Activated naive CD4-positive, alpha-beta T cell (primary cell): ENCODE measurements at places on chromosomes 7 and 10.

DNA sequence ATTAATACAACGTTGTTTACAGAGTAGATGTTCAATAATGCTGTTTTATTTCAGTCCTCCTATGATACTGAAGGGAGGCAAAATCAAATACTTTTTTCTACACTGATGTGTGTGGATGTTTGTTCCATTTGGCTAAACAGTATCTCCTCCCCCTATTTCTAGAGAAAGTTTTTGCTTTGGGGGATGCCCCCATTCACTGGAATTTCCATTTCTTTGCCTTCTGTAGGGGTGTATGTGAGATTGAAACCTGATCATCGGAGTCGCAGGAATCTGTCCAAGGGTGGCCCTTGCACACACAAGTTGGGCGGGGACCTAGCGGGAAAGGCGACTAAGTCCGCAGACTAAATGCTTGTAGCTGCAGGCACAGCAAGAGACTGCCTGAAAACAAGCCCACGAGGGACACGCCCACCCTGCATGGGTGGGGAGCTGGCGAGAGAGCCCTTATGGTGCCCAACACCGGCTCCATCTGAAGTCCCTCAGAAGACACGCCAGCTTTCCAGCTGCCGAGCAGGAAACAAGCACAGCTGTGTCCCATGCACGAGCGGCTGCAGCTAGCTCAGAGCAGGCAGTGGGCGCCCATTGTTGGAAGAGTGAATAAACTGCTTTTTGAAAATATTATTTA lies 58.0 kb downstream of the ESYT2 start:
- DNase-seq = no peak

GRCh38 chr7:46814516-46815250 lies 767.2 kb downstream of the TNS3 start:
- no peak for DNase-seq

DNA sequence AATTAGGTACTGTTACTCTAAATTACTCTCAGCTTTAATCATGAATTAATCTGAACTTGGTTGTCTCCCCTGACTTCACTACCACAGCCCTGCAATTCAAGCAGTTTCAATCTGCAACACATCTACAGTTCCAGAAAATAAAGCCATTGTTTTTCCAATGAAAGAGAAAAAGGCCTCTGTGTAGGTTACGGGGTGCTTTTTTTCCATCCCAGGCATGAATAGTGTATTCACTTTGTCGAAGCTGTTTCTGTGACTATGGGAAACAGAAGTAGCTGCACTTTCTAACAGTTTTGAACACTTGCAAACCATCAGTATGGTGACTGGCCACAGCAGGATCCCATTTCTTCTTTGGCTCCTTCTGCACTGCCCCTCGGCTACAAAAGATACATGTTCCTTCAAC lies 460.2 kb downstream of the GRM8 start:
- no peak for DNase-seq

DNA sequence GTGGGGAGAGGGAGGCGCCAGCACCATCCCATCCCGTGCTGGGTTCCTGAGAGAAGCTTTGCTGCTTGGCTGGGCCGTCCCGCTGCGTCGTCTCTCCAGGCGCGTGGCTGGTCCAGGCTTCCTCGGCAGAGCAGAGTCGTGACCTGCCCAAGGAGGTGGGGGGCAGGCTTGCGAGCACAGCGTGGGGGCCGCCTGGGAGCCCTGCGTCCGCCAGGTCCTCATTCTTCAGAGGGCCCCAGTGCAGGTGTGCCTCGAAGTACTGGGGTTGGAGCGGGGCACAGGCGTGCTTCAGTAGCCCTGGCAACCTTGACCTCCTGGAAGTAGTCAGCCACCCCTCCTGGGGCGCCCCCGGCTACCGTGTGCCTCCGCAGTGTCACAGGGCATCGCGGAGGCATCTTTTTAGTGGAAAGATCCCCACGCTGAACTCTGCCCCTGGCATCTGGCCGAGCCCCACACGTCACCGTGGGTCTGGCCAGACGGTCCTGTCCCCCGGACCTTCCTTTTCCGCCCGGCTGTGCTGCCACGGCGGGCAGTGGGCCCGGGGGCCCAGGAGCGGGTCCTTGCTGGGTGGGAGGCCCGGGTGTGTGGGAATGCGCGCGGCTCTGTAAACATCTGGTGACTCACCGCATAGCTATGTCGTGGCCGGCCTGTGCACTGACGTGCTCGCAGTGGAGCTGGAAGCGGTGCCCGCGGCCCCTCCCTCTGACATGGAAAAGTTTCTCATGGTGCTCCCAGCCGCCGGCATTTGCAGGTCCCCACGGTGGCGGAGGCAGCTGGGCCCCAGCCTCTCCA lies 6.4 kb downstream of the MAFK start:
- DNase-seq = no peak

- no peak for DNase-seq
These were observed 14.8 kb downstream of the STEAP1B start for GRCh38 chr7:22485189-22485588.

DNA sequence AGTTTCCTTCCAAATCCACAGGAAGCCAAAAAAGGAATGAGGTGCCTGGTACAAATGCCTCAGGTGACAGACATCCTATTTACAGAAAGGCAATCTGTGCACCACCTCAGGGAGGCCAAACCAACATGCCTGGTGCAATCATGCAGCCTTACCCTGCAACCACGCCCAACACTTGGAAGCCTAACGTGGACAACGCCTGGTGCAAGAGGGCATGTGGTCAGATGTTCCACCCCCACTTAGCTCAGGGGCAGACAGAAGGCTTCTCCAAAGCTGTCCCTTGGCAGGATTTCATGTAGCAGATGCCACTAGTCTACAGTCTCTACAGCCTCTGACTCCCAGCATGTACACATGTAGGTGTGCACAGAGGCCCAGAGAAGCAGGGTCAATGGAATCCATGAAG lies 89.5 kb downstream of the KCNMA1 start:
- no peak for DNase-seq

- DNase-seq = no peak
These were observed 49.9 kb downstream of the ZNF800 start for GRCh38 chr7:127342596-127342995.

GRCh38 chr7:80263333-80263732 lies 128.7 kb downstream of the GNAI1 start:
- DNase-seq = no peak

DNA sequence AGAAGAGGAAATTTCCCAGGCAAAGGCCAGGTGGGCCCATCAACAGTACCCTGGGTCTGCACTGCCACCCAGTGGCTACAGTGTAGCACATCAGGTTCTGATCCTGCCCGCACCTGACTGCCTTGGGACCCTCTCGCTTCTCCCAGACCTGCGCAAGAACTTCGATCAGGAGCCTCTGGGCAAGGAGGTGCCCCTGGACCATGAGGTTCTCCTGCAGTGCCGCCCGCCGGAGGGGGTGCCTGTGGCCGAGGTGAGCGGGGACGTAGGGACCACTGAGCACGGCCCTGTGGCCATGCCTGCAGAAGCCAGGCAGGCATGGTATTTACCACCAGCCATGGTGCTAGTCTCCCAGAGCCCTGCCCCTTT lies 33.9 kb upstream of the SLC29A3 start:
- DNase-seq = no peak

- no peak for DNase-seq
These were observed 438 bp downstream of the LSMEM1 start for GRCh38 chr7:112481121-112481736.

DNA sequence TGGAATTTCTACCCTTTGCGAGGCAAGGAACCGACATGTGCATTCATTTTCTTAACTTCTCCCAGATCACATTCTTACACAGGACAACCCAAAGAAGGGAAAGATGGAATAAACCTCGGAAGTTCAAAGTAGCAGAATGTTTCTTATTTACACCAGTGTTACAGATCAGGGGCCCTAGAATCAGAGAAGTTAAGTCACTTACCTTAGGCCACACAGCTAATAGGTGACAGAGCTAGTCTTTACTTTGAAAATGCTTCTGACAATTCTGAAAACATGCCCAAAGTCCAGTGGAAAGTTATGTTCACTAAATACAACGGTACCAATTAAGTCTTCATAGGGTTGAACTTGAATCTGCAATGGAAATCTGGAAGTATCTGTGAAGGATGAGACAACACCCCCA lies 437.7 kb downstream of the DPP6 start:
- no peak for DNase-seq

DNA sequence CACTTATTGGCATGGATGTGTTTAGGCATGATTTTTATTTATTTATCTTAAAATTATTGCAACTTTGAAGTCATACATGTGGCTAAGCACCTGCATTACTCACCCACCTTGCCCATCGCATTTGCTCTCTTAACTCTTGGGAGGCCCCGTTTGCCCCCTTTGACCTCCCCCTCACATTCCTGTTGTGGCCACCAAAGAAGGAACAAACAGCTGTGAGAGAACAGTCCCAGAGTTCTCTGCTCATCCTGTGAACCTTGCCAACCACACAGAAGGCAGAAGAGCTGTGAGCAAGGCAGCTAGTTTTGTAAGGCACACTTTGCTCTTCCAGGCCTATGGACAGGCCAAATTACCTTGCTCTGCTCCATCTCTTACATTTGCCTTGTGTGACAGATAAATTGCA lies 23.6 kb upstream of the FGL2 start:
- DNase-seq = no peak

- no peak for DNase-seq
These were observed 177.1 kb upstream of the PRKCQ start for GRCh38 chr10:6757158-6757557.

DNA sequence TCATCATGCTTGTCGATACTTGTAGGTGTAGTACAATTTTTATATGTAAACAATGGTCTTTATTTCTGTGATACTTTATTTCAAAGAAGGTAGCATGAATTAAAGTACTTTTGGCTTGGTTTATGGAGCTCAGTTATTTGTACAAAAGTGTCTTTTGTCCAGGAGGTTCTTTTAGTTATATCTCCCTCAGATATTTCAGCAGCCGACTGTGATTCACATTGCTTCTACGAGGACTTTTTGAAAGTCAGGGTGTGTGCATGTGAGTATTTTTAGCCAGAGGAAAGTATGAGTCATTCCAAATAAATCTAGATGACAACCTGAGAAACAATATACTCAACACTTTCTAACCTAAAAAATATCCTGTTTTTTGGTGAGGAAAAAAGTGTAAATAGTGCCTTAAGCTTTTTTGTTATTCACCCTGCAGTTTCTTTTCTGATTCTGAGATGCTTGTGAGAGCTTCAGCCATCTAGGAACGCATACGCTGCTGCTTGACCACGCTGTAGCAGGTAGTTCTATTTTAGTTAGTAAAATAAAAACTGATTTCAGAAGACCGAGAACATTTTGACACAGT lies 595 bp upstream of the SUN1 start:
- no peak for DNase-seq

DNA sequence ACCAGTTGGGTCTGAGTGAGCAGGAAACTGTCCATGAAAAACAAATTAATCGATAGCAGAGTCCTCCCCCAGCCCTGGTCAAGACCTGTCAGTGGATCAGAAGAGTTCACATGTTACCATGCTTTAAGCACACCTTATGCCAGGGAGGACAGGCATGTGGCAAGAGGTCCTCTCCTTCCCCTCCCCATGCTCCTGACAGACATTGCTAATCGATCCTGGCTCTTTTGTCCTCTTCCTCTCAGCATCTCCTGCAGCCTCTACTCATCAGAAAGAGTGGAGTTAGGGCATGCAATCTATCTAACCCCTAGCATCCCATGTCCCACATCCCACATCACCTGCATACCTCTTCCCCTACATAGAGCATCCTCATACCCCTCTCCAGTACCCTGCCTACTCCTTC lies 117.1 kb upstream of the TCF7L2 start:
- no peak for DNase-seq

DNA sequence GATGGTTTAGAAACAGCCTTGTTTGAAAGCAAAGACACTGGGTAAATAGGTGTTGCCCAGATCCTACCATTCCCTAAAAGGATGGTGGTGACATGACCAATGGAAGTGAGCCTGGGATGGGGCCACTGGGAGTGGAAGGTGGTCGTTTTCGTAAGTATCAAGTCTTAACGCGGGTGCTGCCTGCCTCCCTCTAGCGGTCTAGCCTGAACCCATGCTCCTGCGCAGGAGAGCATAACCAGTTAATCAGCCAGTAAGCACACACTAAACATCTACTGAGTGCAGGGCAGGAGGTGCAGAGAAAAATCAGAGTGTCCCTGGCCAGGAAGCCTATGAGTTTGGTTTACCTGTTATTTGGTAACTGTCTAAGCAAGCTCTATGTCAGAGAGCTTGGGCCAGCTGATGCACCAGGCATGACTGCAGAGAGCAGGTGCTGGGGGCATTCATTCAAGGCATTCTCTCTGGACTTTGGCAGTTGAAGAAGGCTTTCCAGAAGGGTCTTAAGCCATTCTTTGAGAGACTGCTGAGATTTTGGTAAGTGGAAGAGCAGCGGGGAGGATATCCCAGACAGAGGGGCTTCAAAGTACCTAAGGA lies 930 bp downstream of the GARIN1A start:
- no peak for DNase-seq

- DNase-seq = peak; percentile 92
These were observed at the start of gene SUFU for GRCh38 chr10:102503264-102504178. TSS of gene SUFU (plus strand) at chr10:102503972. CDS start at chr10:102504153, 181 bp downstream.

DNA sequence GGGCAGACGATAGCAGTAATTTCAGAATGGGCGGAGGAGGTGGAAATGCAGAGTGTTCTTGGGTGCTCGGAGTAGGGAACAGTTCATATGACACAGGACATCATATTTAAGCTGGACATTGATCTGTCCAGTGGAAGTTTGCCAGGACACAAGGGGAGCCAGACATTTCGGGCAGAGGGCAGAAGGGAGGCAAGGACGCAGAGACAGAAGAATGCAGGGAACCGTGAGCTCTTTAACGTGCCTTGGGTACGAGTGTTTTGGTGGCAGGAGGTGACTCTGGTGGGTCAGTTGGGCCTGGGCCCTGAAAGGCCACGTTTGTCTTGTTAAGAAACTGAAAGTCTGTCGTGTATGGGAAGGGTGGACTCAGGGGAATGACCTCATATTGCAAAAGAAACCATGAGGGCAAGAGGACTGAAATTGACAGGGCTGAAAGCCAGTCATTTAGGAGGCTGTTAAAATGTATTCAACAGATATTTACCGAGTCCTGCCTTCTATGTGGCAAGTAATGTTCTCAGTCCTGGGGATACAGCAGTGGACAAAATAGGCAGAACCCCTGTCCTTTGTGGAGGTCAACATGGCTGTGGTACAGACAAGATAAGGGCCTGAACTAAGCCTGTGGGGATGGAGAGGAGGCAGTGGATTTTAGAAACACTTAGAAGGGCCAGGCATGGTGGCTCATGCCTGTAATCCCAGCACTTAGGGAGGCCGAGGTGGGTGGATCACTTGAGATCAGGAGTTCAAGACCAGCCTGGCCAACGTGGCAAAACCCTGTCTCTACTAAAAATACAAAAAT lies 2.2 kb downstream of the OPTN start:
- no peak for DNase-seq

GRCh38 chr10:78407966-78408365 lies 374.3 kb downstream of the RPS24 start:
- DNase-seq = no peak

GRCh38 chr10:114682121-114682520 lies 24.0 kb upstream of the ABLIM1 start:
- no peak for DNase-seq

GRCh38 chr10:69333205-69333604 lies 54.9 kb downstream of the HK1 start:
- DNase-seq = no peak

GRCh38 chr7:148500978-148501377 lies 89.6 kb upstream of the C7orf33 start:
- no peak for DNase-seq
